ENCODE measurements at places on chromosomes 2 and 18.

DNA sequence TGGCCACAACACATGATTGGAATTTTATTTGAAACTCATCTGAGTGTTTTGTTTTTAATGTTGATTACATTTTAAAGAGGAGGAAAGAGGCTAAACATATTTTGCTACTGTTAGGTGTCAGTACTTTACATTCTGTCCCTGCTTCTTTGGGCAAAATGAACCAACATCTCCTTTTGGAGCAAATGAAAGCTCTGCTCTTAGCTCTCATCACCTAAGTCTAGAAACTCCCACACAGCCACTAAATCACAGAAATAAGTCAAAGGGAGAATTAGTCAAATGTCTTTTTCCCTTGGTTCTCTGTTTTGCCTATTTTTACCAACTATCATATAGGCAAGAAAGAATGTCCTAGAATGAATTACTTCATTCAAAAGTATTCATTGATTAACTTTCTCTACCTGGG is 666.8 kb downstream of the RNF144A start:
- DNase-seq: no peak

GRCh38 chr2:142873831-142874287 is 3.6 kb upstream of the KYNU start:
- no peak for DNase-seq

DNA sequence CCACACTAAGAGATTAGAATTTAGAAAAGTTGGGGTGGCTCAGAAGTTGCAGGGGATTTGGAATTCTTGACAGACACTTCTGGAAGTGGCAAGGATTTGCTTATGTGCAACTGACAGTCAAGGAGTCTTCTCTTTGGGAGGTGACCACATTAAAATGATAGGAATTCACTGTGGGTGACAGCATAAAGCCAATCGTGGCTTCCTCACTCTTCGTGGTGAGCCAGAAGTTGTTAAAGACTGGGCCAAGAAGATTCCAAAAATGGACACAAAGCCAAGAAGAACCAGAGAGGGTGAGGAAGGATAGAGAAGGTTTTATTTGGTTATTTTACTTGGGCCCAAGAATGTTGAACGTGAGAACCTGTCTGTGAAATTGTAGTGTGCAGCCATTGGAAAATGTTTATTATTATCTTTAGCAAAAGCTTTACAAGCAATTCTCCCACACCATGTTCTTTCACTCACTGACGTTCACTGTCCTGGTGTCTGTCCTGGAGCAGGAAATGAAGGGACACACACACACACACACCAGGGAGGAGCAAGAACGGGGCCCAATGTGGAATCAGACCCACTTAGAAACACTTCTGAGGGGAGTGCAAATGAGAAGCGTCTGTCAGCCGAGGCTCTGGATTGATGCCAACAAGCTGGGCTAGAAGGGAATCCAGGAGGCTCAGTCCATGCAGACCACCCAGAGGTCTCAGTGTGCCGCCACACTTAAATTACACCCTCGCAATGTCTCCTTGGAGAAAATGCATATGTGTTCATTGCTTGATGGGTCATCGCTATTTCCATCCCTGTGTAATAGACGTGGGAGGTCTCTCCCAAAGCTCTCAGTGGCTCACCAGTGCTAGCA is 37.2 kb downstream of the STEAP3 start:
- no peak for DNase-seq

- DNase-seq: peak; percentile 71
Observed at GRCh38 chr2:164992818-164993217, 37.5 kb upstream of the SLC38A11 start.

GRCh38 chr2:44560941-44561340 is 199.2 kb downstream of the CAMKMT start:
- DNase-seq: no peak

DNA sequence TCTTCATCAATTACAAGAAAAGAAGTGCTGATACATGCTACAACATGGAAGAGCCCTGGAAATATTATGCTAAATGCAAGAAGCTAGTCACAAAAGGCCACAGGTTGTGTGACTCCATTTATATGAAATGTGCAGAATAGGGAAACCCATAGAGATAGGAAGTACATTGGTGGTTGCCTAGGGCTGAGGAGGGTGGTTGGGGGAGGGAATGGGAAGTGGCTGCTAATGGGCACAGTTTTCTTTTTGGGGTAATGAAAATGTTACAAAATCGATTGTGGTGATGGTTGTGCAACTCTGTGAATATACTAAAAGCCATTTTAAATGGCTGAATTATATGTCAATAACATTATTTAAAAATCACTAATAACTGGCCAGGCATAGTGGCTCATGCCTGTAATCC is 24.3 kb upstream of the RESP18 start:
- DNase-seq: no peak

GRCh38 chr2:23034996-23035395 is 350.0 kb upstream of the KLHL29 start:
- DNase-seq: no peak

GRCh38 chr2:1892529-1893250 is 148.4 kb upstream of the PXDN start:
- no peak for DNase-seq
